ENCODE measurements at places on chromosomes 7 and 10.

DNA sequence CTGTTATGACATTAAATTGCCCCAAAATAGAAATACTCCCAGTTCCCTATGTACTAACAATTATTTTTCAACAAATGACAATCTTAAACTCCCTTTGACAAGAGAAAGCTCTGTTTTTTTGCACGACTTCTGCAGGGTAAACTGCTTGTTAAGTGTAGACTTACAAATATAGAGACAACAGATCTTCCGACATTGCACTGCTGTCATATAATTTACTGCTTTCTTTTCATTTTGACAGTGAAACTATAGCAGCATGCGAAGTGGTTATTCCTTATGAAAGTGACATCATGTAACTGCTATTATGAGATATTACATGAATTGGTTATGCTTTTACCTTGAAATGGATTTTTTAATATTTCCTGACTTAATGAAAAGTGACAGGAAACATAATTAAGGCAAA lies 659.9 kb downstream of the SDK1 start:
- DNase-seq = no peak

DNA sequence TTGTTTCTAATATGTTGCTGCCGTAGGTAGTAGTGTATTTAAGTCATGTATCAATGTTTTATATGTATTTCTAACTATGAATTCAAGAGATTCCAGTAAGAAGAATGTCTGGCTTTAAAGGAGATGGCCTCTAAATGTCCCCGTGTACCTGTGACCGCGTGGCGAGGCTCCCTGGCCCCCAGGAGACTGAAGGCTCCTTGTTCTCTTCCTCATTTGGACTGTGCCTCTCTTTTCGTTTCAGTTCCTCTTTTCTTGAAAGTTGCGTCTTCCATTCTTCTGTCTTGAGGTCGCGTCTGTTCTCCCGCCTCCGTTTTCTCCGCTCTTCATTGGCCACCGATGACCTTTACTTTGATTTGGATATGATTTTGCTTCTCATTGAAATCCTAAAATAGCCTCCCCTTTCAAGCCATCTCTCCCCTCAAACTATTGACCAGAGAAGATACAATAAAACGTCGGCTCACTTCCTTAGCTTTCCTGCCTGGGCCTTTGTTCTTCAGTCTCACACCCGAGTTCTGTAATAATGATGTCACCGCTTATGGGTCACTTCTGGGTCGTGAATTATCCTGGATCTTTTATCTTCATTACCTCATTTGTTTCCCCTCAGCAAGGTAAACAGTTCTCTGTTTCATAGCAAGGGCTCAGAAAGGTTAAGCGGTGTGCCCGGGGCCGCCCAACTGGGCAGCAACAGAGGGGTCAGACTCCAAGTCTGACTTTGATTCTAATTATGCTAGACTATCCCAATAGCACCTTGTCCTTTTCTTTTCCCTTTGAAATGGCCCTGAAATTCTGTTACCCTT lies 28.7 kb downstream of the WIPI2 start:
- no peak for DNase-seq

DNA sequence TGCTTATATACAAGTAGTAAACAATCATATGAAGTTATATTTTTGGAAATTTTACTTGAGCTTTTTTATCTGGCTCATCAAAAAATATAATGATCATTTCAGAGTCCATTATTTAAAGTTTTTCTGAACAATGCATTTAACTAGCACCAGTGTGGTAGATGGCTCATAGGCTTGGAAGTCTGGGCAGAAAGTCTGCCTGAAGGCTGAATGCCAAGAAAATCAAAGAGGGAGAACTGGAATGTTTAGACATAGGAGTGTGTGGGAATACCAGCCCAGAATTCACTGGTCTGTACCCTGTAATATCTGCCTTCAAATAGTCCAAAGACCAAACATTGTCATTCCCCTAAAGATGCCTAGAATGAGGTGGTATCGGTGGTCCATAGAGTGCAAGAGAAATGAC lies 40.3 kb upstream of the ANK3 start:
- DNase-seq = no peak

DNA sequence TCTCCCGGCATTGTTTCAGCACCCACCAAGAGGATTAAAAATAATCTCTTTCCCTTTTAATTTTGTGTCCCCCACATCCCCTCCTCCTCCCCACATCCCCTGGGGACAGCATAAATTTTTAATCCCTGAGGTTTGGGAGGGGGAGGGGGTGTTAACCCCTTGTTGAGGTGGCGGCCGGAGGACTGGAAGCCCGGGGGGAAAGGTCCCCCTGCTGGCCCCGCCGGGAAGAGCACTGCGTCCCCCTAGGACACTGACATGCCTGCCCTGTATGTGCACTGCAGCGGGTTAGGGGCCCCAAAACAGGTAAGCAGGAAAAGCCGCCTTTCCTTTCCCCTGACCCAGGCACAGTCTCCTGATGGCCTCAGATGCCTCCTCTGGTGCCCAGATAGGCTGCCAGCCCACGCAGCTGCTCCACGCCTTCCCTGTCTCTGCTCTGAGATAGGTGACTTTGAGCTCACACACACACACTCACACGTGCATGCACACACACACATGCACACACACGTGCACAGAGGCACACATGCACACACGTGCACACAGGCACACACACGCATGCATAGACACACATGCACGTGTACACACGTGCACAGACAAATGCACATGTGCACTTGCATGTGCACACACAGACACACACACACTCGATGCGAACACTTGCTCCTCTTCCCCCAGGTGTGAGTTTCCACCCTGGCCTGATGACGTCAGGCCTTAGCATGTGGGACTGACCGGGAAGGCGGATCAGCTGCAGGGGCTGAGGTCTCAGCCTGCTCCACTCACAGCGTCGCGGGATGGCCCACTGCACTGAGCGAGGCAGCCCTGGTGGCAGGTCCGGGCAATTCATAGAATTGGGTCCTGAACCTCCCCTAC lies 12.3 kb downstream of the CNPY1 start:
- no peak for DNase-seq

GRCh38 chr10:98391578-98391991 lies 23.4 kb downstream of the PYROXD2 start:
- no peak for DNase-seq

Data from stimulated activated CD8-positive, alpha-beta memory T cell treated with anti-CD3 and anti-CD28 coated beads, Interleukin-12 subunit alpha, Interleukin-12 subunit beta, amount 100 ng/mL, for 4 hours (primary cell).